CD4-positive, alpha-beta T cell (primary cell): ENCODE measurements at places on chromosomes 13 and 19. TPM values are rescaled to one million over a fixed set of nuclear protein-coding genes. Genes with fewer than 3 reads are reported as not detected.
A peak's percentile ranks its signal among the peaks of the same experiment; 100 is the strongest.

DNA sequence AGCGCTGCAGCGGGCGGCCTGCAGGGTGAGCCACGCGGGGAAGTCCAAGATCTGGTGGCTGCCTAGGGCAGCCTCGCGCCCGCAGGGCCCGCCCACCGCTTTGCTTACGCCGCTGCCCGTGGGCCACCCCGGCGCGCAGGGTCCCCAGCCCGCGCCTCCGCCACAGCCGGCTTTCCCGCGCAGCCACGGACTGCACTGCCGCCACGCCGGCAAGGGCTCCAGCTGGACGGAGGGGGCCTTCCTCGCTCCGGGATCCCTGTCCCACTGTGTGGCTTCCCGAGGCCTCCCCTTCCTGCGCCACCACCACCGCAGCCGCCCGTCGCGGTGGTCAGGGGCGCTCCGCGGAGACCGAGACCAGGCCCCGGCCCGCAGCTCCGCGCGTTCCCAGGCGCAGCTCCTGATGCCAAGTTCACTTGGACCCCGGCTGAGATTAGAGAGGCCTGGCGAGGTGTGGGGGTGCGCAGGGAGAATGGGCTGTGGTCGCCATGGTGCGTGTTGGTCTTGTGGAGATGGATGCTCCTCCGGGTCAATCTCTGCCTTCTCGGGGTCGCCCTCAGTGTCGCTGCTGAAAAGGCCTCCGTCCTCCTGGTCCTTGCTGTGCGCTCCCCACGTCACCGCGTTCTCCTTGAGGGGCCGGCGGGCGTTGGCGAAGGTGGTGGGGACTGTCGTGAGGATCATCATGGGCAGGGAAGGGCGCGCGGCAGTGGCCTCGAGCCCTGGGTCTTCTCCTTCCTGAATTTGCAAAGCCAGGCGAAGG, 17.9 kb upstream of the RNF17 start:
- DNase-seq = no peak

- no peak for DNase-seq
Observed at GRCh38 chr19:1857648-1858326, 5.6 kb downstream of the KLF16 start.

DNA sequence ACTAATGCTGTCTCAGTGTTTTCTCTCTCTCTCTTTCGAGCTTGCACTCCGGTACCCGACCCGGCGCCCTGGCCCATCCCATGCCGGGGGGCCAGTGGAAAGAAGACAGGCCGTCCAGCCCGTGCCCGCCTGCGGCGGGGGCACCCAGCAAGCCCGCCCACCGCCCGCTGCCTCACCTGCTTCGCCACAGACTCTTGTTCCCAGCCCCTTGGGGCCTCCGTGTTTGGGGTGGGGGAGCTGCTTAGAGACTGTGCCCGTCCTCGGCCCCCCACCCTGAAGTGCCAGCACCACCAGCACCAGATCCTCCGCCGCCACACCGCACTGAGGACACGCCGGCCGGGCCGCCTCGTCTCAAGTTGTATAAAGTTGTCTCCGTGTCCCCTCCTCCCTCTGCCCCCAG, 2.4 kb downstream of the LENG9 start:
- DNase-seq = no peak

DNA sequence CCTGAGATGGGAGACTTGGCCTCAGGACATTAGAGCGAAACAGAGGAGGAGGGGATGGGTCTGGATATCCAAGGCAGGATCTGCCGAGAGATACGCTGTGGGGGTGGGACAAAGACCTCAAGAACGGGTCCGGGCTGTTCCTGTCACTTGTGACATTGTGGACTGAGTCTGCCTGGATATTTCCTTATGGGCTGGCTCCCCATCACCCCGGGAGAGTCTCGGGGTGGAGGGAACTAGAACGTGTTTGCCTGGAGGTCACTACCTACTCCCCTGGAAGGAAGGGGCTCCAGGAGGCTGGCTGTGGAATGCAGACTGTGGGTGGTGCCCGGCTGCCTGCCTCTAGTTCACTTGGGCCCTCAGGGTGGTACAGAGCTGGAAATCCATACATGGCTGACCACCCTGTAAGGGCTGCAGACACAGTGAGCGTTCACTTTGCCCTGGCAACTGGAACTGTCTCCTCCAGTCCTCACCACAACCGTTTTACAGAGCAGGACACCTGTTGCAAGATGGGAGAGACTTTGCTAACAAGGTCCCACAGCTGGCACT, 26.4 kb downstream of the DNM2 start:
- DNase-seq = no peak

DNA sequence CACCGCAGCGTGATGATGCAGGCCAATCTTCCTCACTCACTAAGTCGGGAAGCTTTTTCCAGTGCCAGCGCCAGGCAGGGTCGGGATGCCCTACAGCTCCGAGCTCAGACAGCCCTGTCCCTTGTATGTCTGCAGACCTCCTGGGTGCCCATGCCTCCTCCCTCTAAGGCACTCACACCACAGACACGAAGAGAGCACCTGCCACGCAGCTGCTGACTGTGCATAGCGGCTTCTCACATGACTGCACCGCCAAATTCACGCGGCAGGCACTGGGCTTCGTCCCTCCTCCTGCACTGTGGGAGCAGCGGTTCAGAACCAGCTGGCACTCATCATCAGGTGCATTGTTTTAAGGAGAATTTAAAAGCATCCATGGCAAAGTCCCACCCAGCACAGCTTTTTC, 88.1 kb downstream of the SLC7A1 start:
- no peak for DNase-seq

DNA sequence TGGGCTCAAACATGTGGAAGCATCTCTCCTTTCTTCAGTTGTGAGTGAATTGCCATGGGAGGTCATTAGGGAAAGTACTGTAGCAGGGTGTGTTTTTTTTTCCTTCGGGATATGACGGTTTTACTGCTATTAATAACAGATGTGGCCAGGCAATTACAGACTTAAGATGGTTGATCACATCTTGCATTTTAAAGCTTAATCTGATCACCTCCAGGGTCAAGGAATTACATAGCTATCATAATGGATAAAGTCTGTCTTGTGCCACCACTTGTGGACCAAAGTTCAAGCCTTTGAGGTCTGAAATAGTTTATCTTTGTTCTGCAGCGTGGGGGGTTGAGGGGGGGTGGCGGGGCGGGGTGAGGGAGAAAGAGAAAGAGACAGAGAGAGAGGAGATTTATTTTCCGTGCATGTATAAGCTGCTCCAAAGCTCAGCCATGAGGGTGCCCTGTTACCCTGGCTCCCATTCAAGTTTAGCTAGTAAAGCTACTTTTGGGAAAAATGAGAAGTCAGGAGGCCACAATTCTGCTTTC, 5.5 kb upstream of the SERP2 start:
- no peak for DNase-seq

GRCh38 chr19:12400633-12401502, at the start of gene ZNF799:
Gene ZNF799, minus strand, starts transcription at chr19:12401271. Its CDS starts 201 bp downstream, at chr19:12401070.
- peak; percentile 77 for DNase-seq

DNA sequence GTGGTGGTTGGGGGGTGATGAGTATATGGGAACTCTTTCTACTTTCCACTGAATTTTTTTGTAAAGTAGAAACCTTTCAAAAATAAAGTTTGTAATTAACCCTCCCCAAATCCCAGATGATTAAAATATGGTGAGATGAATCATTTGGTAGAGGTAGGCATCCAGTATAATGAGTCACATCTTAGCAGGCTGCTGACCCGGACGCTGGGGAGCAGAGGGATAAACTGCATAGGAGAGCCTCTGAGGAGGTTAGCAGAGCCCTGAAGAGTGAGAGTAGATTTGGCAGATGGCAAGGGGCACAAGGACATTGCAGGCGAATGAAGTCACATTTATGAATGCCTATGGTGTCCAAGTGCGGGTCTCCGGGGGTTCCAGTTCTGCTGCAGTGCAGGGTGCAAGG, 293.8 kb downstream of the FGF9 start:
- no peak for DNase-seq

- DNase-seq = no peak
Observed at GRCh38 chr19:29529646-29530539, 4.1 kb downstream of the VSTM2B start.

DNA sequence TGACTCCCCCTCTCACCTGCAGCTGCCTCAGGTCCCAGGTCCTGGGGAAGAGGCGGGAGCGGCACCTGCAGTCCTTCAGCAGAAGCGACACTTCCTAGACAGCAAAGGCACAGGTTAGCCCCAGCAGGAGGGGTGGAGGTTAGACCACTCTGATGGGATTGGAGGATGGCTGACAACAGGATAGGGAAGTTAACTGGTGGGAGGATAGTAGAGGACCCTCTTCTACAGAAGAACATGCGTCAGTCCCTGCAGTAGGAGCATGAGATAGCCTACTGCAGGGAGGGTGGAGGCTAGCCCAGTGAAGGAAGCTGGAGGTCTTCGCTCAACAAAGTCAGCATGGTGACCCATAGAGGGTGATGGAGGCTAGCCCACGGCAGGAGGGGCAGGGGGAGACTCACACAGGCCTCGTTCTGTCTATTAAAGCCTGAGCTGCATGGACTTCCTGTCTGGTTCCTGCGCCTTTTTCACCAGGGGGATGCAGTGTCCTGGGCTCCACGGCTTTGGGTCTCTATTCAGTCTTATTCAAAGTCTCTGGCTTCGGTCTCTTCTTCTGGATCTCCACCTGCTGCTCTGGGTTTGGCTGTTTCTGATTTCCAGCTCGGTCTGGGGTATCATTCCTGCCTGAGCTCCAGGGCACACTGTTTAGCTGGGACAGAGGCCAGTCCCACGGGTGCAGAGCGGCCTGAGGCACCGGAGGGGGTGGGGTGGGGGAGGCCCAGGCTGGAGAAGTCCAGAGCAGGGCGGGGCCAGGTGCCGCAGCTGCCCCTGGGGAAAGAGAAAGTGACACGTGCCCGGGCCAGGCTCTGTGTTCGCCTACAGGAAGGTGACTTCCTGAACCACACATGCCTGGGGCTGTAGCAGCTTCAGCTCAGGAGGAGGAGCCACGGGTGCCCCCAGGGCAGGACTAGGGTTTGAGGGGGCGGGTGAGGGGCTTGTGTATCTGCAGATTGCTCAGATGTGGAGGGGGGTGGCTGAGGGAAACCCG, 7.3 kb downstream of the IFNL3 start:
- DNase-seq = peak; percentile 4

DNA sequence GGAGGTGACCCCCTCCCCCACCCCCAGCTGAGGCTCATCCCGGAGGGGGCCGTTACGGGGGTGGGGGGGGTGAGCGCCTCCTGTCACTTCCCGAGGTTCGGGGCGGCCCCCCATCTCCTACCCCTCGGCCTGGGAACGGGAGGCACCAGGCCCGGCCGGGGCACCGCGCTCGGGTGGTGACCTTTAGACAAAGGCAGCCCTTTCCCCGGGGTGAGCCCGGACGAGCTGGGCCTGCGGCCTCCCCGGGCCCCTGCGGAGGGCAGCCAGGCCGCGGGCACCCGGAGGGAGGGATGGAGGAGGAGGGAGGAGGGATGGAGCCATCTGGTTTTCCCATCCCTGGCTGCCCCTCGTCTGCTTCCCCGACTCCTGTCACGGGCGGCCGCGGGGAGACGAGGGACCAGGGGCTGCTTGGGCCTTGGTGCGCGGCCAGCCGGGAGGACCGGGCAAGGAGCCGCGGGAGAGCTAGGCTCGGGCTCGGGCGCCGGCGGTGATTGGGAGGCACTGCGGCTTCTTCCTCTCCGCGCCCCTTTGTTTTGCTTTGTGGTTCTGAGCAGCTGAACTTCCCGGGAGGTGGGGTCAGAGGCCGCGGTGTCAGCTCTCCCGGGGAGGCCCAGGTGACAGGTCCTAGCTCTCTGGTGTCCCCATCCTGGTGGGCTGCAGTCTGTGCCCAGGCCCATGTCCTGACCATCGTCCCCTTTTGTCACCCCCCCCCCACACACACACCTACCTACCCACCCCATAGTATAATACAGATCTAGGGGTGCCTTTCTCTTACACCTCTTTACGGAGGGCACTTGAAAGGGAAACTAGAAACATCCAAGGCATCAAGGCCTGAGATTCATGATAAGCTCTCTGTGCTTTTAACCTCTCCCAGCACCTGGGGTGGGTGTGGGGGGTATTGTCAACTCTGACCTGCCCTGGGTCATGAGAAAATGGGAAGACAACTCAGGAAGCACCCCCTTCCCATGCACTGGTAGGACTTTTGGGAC, 1.3 kb downstream of the BICRA start:
- peak; percentile 71 for DNase-seq

DNA sequence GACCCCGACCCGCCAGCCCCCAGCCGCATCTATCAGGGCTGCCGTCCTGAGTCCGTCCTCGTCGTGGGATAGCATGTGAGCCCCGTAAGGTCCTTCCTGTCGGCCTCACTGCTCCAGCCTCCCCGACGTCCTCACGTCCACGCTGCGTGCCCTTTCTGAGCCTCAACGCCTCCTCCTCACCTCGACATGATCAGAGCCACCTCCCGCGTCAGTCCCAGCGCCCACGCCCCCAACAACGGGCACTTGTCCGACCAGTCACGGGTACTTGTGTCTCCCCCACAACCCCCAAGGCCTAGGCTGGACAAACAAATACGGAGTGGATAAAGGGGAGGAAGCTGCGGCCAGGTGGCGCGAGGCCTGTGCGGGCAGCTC, 665 bp downstream of the ZNF497 start:
- DNase-seq = no peak

- DNase-seq = no peak
Observed at GRCh38 chr19:43124360-43124759, 41.9 kb upstream of the PSG2 start.

- DNase-seq = peak; percentile 28
Observed at GRCh38 chr19:40530091-40530901, 46.4 kb upstream of the SHKBP1 start.

DNA sequence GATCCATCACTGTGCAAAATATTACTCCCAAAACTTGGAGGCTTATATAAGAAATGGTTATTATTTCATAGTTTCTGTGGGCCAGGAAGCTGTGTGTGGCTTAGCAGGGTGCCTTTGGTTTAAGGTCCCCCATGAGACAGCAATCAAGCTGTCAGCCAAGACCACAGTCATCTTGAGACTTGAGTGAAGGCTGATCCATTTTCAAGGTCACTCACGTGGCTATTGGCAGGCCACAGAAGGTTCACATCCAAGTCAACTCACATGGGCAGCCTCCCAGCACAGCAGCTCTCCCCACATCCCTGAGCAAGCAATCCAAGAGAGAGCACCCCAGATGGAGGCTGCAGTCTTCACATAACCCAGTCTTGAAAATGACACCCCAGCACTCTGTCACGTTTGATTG, 537.4 kb downstream of the MYO16 start:
- no peak for DNase-seq

GRCh38 chr19:45468159-45468651, 409 bp downstream of the FOSB start:
- no peak for DNase-seq

DNA sequence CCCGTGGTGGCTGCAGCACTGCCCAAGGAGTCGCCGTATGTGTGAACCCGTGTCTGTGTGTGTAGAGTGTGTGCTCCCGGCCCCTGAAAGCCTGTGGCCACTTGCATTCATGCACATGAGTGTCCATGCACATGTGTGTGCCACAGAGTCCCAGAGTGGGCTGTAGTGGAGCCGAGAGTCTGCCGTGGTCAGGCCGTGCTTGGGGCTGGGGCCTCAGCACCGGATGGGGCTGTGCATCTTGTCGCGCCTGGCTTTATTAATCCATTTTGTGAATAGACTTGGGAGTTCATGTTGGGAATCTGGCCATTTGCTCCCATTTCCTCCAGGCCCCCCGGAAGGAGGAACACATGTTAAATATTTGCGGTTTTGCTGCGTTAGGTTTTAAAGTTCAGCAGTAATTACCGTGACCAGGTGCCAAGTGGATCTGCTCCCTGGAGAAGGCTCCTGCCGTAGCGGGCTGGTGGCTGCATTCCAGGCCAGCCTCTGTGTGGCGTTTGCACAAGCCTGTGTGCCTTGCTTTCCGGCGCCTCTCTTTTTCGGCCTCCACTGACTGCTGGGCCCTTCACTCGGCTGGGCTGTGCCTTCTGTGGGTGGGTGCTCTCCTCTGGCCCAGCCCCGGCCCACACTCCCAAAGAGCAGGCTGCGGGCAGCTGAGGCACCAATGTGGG, 69.2 kb upstream of the KCTD15 start:
- no peak for DNase-seq

Gene MEF2B
- 3.0 TPM for total RNA-seq

Gene URI1
- 50.9 TPM for total RNA-seq

Gene OXGR1
- not detected for total RNA-seq

Gene CERS4
- 12.3 TPM for total RNA-seq

Gene SYDE1
- 0.22 TPM for total RNA-seq

Gene KLF12
- 69.5 TPM for total RNA-seq
